Gastrocnemius medialis (tissue), 4 donors: ENCODE measurements at places on chromosomes 5 and 9. TPM values are rescaled to one million over a fixed set of nuclear protein-coding genes. Genes with fewer than 3 reads are reported as not detected.

GRCh38 chr9:130289711-130290241 is 24.2 kb downstream of the HMCN2 start:
- DNase-seq = no peak

DNA sequence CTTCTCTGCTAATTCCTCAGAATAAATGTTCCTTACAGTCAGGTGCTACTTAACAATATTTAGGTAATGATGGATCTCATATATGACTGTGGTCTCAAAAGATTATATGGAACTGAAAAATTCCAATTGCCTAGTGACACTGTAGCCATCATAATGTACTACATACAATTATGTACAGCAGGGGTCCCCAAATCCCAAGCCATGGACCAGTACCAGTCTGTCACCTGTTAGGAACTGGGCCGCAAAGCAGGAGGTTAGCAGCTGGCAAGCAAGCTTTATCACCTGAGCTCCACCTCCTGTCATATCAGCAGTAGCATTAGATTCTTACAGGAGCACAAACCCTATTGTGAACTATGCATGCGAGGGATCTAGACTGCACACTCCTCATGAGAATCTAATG is 69.6 kb downstream of the NR2F1-AS1 start:
- no peak for DNase-seq

DNA sequence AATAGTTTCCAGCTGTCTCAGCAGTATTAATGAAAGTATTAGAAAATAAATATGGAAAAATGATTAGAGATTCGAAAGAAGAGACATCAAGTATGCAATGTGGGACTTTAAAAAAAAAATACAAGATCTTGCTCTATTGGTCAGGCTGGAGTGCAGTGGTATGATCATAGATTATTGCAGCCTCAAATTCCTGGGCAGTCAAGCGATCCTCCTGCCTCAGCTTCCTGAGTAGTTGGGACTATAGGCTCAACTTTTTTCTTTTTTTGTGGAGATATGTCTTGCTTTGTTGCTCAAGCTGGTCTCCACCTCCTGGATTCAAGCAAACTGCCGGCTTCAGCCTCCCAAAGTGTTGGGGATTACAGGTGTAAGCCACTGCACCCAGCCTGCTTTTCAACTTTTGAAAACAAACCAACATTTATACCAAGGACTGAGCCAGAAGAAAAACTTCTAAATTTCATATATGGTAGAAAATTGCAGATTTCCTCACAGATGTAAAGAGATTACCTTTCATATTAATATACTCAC is 323.1 kb downstream of the ADGRV1 start:
- DNase-seq = no peak

GRCh38 chr9:136931611-136932130 is 12.9 kb downstream of the FBXW5 start:
- DNase-seq = no peak

- no peak for DNase-seq
These were observed 133.4 kb downstream of the TRPM3 start for GRCh38 chr9:70987986-70988385.

DNA sequence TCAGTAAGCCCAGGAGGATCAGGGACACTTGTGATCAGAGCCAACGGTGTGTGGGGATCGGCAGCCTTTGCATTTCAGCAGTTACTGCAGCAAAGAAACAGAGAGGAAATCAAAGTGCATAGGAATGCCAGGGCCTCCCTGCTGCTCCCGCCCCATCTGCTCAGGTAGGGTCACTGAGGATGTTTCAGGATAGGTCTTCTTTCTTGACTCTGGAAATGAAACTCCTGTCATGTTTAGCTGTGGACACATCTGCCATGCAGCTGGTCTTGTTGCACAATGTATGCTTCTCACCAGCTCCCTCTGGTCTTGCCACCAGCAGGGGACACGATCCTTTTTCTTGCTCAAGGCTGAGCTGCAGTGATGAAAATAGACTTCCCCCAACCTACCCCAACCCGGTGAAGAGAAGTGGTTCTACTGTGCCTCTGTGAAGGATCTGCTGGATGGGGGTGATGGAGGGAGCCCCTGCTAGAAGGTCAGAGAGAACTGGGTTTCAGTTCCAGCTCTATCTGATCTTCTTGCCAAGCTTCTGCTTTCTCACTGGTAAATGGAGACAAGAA is 185.2 kb upstream of the KLF4 start:
- DNase-seq = peak; percentile 28

DNA sequence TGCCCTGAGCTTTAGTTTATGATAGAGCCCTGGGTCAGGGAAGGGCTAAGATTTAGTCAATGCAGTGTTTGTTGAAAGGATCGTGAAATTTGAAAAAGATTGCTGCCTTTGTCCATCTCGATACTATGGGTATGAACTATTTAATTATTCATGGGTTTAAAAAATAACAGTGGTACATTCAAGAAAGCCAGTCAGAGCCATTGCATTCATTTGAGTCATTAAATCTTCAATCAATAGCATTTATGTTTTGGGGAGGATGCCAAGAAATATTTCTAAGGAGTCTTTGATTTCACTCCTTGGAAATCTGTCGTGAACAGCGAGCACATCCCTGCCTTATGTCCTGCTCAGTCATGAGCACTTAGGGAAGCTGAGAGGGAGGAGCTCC is 54.4 kb upstream of the LRRTM2 start:
- DNase-seq = no peak

- DNase-seq = no peak
These were observed 99.0 kb downstream of the PDE6A start for GRCh38 chr5:149845601-149846000.

Gene CCL19
- total RNA-seq = not detected

Gene GRM6
- not detected for total RNA-seq

Gene IFNB1
- not detected for total RNA-seq

Gene GBGT1
- total RNA-seq = 7.5 TPM

Gene GPR151
- total RNA-seq = not detected

Gene DDX4
- not detected for total RNA-seq

Gene BARHL1
- total RNA-seq = not detected
